ENCODE measurements at places on chromosomes 4 and X.

- no peak for DNase-seq
Measured at GRCh38 chrX:13565511-13565910, 3.9 kb upstream of the EGFL6 start.

GRCh38 chr4:46931981-46932380, 22.9 kb upstream of the COX7B2 start:
- DNase-seq = no peak

DNA sequence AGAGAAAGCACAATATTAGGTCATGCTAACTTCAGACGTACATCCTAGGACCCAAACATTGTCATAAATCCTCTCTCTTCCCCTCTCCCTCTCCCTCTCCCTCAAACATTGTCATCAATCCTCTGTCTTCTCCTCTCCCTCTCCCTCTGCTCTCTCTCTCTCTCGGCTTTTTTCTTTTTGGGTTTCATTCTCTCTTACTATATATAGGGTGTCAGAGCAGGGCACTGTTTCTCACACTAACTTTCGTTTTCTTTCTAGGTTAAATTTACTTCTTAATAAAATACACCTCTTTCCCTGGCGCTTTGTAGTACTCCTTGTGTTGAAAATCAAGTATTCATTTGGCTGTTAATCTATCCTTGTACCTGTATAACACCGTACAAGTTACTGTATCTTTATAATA, 37.0 kb upstream of the HERC5 start:
- DNase-seq = no peak

DNA sequence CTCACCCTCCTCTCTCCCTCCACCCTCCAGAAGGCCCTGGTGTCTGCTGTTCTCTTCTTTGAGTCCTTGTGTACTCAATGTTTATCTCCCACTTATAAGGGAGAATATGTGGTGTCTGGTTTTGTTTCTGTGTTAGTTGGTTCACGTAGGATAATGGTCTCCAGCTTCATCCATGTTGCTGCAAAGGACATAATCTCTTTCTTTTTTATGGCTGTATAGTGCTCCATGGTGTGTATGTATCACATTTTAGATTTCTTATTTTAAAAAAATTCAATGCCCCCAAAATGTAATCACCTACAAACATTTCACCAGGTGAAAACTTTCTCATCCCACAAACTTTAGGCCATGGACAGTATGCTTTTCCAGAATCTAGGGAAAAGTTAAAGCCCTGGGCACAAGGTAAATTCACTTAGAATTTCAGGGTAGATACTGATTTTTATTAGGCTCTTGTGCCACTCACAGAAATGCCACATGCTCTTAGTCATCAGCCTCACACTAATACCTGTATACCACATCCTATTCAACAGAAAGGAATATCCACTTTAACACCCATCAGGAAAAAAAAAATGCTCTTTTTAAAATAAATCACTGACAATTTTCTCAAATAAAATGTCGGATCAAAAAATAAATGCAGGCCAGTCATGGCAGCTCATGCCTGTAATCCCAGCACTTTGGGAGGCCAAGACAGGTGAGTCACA, 104.8 kb upstream of the ENPP6 start:
- no peak for DNase-seq

- DNase-seq = no peak
Measured at GRCh38 chr4:15443371-15444160, 15.7 kb downstream of the C1QTNF7 start.

GRCh38 chrX:9605484-9605883, 140.6 kb downstream of the TBL1X start:
- DNase-seq = no peak

DNA sequence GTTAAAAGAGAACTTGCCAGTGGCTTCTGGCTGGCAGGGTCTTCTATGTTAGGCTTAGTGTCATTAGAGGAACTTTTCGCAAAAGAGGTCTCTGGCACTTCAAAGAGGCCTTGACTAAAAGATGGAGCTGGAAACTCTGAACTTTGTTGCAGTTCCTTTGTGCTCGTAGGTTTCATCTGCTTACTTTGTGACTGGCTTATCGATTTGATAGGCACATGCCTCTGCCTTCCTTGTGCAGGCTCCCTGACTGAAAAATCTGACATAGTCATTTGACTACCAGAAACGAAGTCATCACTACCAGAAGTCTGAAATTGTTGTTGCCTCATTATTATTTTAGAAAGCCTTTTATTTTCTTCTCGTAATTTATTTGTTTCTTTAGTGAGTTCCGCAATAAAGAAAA, 93.9 kb upstream of the IL13RA1 start:
- no peak for DNase-seq

DNA sequence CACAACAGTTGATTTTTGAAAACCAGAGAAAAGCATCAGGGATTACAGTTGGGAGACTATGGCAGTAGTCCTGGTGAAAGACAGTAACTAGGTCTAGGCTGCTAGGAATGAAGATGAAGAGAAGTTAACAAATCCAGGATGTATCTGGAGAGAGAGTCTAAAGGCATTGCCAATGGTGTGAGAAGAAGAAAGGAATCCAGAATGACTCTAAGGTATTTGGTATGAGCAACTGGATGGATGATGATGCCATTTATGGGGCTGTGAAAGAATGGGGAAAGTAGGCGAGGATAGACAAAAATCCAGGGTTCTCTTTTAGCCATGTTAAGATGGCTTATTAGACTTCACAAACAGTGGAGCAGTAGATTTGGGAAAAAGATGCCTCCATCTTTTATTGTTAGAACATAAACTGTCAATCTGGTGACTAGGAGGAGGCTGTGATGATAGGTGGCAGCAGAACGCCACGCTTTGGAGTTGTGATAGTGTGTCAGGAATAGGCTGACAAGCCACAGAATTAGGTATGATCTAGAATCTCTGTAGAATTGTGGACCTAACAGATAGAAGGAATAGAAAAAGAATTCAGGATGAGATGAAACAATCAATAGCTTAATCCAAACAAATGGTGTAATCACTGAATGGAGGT, 27.3 kb upstream of the JADE1 start:
- DNase-seq = peak; percentile 72

DNA sequence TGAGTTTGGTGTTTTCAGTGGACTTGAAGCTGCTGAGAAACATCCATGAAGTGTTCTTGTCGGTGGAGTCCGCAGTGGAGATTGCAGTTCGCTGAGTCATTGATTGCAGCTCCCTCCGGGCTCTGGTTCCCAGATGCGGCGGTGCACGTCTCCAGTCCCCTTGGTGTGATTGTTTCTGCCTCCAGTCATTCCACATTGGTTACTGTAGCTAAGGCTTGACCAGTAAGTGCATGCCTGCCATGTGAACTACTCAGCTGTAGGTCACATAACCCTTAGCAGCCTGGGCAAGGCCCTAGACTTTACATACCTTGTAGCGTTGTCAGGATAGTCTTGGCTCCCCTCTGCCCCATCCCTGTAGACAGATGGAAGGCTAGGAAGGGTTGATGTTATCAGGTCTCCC, 53.8 kb upstream of the CLCN4 start:
- peak; percentile 96 for DNase-seq

DNA sequence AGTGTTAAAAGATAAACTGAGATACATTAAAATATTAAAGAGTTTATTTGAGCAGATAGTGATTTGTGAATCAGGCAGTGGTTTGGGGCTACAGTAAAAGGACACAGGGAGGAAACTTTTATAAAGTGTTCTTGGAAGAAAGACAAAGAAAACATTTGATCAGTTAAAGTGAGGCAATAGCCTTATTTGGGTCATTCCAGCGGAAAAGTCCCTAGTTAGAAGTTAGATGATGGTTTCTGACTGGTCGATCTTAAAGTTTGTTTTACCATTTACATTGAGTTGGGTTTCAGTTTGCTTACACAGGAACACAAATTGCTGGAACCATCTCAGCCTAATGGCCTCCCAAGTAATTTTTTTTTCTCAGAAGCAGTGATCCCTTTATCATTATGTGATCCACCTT, 69.7 kb downstream of the PPP1R2C start:
- DNase-seq = no peak
